ENCODE measurements at places on chromosomes 1 and 21. TPM values are rescaled to one million over a fixed set of nuclear protein-coding genes. Genes with fewer than 3 reads are reported as not detected.
A peak's percentile ranks its signal among the peaks of the same experiment; 100 is the strongest.

DNA sequence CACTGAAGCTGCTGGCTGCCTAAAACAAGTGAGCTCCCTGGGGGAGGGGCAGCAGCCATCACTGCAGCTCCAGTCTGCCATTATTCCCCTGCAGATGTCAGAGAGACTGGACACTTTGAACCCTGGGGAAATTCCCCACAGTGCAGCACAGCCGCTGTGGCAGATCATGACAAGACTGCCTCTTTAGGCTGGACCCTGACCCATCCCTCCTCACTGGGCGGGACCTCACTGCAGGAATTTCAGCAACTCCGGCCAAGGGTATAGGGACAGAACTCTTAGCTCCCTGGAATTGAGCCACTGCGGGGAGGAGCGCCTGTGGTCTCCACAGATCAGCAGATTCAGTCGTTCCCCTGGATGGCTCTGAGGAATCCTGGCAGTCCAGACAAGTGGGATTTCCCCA lies 964.6 kb downstream of the BRINP3 start:
- no peak for DNase-seq

- peak; percentile 72 for DNase-seq
Observed at GRCh38 chr1:108661030-108661609, at the start of gene HENMT1. HENMT1 (minus strand) TSS chr1:108661093; CDS start chr1:108659884, 1,209 bp downstream.

GRCh38 chr1:155207806-155208540 lies at the start of gene THBS3:
THBS3 (minus strand) TSS chr1:155207897; CDS start chr1:155207876, 21 bp downstream.
- peak; percentile 71 for DNase-seq

GRCh38 chr1:227317011-227317451 lies 1.3 kb downstream of the CDC42BPA start:
- DNase-seq, result no peak

- DNase-seq, result no peak
Observed at GRCh38 chr21:29242201-29242600, 56.5 kb upstream of the BACH1 start.

DNA sequence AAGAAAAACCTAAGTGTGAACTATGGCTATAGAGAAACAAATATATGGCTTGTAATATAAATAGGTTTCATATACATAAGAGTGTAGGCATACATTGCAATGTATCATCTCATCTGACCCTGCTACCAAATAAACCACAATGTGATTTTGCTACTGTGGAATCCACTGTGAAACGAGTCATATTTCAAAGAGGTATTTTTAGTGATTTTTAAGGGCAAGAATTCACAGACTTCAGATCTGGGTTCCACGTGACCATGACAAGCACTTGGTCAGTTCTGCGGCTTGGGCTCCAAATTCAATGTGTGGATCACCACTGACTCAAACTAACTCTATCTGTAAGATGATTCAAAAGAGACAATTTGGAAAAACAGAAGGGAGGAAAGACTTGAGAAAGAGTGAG lies 147.0 kb upstream of the ERG start:
- DNase-seq, result no peak

DNA sequence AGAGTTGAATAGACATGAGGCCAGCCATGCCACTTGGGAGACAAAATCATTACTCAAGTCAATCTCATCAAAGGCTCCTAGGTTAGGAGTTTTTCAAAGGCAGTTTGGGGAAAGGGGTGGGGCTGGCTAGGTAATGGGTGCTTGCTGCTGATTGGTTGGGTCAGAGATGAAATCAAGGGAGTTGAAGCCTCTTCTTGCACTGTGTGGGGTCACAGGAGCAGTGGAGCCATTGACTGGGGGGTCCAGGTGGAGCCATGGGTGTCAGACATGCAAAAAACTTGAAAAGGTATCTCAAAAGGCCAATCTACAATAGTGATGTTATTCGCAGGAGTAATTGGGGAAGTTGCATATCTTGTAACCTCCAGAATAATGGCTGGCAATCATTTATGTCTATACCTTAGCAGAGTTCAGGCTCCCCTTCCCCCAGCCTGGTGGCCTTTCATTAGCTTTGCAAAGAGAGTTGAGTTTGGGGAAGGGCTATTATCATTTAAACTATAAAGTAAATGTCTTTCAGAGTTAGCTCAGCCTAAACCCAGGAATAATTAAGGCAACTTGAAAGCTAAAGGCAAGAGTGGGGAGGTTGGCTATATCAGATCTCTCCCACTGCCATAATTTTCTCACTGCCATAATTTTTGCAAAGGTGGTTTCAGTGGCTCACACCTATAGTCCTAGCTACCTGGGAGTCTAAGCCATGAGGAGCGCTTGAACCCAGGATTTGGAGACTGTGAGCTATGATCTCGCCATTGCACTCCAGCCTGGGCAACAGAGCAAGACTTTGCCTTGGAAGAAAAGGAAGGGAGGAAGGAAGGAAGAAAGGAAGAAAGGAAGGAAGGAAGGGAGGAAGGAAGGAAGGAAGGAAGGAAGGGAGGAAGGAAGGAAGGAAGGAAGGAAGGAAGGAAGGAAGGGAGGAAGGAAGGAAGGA lies 7.8 kb upstream of the PINK1 start:
- no peak for DNase-seq

- no peak for DNase-seq
Observed at GRCh38 chr1:177487481-177487880, 316.7 kb downstream of the BRINP2 start.

DNA sequence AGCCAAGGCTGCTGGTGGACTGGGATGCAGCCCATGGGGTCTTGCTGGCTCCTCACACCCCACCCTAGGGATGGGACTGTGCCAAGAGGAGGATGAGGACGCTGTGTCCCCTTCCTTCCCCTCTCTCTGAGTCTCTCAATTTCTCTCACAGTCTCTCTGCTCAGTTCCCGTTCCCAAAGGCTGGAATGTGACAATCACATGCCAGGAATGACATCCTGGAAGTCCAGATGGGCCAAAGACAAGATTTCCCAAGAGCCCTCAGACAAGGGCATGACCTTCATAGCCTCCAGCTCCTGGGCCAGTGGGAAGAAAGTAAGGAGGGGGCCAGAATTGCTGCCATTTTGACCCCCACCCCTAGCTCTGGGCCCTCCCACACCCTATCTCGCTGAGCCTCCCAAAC lies 7.6 kb upstream of the CDCP2 start:
- no peak for DNase-seq

DNA sequence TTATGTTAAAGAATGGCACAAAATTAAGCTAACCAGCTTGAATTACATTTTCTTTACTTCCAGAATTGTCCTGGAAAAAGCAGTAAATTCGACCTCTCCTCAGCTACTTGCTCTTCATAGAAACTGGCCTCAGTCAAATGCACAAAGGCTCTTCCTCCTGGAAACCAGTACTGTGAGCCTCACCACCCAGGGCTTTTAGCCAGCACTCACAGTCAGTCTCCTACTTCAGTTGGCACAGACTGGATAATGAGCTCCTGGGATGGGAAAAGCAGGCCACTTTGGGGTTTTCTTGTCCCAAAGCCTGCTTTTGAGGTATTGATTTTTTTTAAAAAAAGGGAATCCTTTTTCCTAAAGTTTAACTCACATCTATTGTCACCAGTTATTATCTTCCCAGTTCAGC lies 40.4 kb downstream of the SCYL3 start:
- no peak for DNase-seq

DNA sequence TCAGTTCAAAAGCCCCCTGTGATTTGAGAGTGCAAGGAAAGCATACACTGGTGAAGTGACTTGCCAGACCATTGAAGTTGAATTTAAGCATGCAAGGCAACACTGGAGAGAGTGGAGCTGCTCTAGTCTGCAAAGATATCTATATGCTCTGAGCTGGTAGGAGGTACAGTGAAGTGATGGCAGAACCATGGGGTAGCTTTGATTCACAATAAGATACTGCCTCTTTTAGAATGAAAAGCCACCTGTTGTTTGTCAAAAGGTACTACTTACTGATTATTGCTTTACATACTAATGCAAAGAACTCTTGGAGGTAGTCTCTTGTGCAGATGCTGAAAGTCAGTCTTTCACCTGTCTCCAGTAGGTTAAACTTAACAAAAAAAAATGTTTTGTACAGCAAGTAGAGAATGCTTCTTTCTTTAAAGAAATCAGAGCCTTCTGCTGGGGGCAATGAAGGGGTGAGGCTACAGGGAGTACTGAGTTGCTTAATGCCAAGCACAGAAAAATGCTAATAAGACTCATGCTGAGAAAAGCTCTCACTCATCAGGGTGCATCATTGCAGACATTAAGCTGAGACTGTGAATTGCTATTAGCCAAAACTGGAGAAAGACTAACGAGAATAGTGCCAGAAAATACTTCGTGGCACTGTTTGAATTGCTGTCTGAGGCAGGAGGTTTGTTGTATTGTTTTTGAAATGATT lies 1150.5 kb upstream of the TMPRSS15 start:
- DNase-seq, result no peak

- peak; percentile 88 for DNase-seq
Observed at GRCh38 chr1:32753532-32754316, 51.2 kb upstream of the SYNC start.

- DNase-seq, result no peak
Observed at GRCh38 chr1:84159533-84160240, 15.6 kb downstream of the PRKACB start.

GRCh38 chr1:181726320-181727012 lies 243.1 kb downstream of the CACNA1E start:
- no peak for DNase-seq

GRCh38 chr1:11492235-11492634 lies 13.3 kb downstream of the DISP3 start:
- no peak for DNase-seq

GRCh38 chr21:43812139-43812821 lies 22.9 kb downstream of the RRP1 start:
- DNase-seq, result no peak

DNA sequence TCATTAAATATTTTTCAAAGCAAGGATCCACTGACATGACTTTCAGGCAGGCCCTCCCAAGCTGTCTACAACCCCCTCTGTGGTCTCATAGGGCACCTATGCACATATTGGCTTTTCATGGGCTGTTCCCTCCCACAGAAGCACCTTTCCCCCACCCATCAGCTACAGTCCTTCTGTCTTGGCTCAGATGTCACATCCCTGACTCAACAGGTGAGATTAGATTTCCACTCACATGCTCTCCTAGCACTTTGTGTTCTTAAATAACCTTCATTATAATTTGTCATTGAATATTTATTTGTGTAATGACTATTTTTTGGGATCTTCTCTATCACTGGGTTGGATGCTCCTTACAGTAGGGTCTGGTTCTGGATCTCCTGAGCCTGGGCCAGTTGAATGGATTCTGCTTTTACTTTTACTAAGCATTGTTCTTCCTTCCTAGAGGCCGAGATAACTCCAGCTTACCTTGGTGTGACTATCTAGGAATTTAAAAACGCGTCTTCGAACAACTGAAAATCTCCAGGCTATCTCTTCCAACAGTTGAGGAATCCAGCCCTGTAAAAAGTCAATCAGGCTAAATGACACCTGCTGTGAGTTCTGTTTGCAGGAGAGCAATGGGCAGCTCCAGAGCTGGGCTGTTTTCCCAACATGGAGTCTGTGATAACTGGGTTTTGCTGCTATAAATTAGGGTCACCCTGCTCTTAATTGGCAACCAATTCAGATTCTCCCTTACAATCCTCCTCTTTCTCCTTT lies 16.2 kb downstream of the ROR1 start:
- DNase-seq, result no peak

DNA sequence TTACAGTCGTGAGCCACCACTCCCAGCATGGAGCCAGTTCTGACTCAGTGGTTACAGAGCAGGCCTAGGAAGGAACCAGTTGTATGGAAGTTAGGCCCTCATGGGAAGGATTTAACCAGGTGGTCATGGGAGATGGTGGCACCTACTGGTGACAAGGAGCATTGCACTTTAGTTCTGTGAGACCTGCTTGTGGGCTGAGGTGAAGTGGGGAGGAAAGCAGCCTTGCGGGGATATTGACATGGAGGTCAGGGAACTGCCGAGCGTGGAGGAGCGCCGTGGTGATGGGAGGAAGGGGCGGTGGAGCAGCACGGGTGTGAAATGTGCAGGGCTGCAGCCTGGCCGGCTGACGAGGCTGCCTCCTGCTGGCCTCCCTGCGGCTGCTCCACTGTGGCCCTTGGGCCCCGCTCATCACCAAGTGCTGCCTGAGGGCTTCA lies 100.4 kb downstream of the GALNT2 start:
- DNase-seq, result no peak

- DNase-seq, result no peak
Observed at GRCh38 chr1:229716069-229716468, 90.0 kb downstream of the URB2 start.

- DNase-seq, result no peak
Observed at GRCh38 chr1:228906223-228906860, 171.1 kb downstream of the RHOU start.

DNA sequence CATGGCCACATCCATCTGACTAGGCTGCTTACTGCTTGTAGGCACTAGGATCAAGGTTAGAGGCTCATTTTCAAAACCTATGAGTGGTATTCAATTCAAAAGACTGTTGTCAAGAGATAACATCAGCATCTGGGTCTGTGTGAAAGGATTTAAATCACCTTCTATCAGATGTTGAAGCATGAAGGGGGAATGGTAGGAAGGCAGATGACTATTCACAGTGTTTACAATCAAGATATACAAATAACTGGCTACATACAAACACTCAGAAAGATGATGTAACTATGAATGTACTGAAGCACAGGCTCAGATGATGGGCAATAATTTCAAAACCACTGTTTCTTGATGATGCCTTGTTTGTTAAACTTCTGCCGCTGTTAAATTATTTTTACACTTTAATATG lies 249.2 kb downstream of the SLC45A1 start:
- DNase-seq, result no peak

The ADAMTS1 gene
- polyA plus RNA-seq, result 93.7 TPM

The SOAT1 gene
- polyA plus RNA-seq, result 6.8 TPM

The CNTN2 gene
- polyA plus RNA-seq, result 0.04 TPM

The EMC1 gene
- 36.7 TPM for polyA plus RNA-seq

The C8B gene
- polyA plus RNA-seq, result not detected

The TNNI3K gene
- polyA plus RNA-seq, result 1.5 TPM

The ZSWIM5 gene
- polyA plus RNA-seq, result 10.0 TPM
